ENCODE measurements at places on chromosomes 5 and 9.

DNA sequence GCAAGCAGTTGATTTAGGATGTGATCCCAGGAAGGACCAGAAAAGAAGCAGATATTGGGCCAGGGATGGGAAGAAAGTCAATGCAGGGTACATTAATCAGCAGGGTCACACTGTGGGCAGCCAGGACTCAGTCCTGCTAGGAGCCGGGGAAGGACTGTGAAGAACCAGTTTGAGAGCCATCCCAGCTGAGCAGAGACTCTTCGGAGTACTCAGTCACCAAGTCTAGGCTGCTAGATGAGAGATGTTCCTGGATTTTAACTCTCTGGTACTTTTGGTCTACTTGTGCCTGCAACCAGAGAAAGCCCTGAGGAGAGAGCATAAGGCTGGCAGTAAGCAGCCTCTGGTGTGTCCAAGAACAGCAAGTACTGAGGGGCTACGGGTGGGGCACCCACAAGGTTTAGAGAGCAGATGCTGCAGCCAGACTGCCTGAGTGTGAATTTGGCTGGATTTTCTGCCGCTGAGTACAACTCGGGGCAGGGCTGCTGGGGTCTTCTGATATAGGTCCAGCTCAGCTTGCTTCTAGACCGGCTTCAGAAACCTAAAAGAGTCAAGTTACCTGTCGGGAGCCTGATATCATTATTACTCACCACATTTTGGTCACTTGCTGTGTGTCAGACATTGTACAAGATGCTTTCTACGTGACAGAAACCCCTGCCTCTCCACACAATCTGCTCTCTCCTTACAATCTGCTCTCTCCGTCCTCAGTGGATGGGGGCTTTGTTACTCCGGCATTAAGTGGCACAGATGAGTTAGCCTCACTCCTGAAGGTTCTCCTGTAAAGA is 250.2 kb upstream of the GAS1 start:
- DNase-seq = no peak

DNA sequence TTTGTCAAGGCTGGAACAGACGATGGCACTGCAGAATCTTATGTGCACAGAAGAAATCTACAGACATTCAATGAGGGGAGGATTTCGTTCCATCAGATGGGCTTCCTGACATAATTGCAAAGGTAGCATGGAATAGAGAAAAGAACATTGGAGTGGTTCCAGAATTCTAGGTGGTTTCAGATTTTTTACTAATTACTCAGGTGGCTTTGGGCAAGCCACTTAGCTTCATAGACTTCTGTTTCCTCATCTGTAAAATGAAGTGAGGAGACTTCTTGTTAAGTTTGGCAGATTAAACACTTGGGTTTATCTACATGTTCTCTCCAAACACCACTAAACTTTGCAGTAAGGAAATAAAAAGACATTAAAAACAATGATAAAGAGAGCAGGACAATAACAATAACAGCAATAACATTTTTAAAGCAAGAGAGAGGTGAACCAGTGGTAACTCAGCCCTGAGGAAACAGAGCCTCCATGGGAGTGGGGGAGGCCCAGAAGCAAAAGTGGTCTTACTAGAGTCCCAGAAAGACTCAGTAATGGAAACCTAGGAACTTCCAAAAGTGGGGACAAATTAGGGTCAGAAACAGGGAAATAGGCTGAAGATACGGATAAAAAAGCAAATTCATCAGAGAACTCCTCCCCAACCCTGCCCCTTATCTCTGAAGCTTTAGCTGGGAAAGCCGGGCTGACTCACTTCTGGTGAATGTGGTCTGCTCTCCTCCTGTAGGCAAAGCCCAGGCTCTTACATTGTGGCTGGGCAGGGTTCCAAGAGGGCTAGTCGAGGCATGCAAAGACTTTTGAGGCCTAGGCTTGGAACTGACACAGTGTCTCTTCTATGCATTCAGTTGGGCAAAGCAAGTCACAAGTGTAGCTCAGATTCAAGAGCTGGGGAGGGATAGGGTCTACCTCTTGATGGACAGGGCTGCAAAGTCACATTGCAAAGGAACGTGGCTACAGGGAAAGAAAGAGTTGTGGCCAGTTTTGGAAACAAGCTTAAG is 11.8 kb upstream of the ACTBL2 start:
- DNase-seq = no peak

- no peak for DNase-seq
These were observed 10.8 kb downstream of the CDC37L1 start for GRCh38 chr9:4690144-4690543.

GRCh38 chr9:13860019-13860418 is 453.9 kb downstream of the NFIB start:
- no peak for DNase-seq

DNA sequence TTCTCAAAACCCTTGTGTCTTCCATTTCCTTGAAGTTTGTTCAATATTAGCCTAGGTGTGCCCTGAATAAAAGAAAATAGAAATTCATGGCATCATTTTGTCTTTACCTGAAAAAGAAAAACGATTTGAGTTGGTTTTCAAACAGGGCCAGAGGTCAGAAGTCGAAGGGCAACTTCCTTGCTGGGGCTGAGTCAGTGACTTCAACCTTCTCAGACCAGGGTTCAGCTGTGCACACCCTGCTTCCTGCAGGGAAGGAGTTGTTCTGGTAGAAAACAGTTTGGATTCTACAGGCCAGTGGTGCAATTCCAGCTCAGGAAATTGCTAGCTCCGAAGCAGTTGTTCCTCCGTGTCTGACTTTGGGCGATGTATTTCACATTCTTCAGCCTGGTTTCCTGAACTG is 132.1 kb upstream of the SLC30A5 start:
- DNase-seq = no peak

DNA sequence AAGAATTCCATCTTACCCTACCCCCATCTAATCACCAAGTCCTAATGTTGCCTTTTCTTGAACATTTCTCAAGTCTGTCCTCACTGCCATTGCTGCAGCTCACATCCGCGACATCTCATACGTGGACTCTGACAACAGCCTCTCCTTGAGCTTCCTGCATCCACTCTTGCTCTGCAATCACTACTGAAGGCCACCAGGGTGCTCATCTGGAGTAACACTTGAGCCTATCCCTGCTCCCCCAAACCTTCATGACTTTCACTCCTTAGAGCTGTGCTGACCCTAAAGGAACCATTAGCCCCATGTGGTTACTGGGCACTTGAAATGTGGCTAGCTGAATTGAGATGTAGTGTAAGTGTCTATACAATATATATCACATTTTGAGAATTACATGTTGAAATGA is 46.4 kb upstream of the CTXN3 start:
- DNase-seq = no peak

DNA sequence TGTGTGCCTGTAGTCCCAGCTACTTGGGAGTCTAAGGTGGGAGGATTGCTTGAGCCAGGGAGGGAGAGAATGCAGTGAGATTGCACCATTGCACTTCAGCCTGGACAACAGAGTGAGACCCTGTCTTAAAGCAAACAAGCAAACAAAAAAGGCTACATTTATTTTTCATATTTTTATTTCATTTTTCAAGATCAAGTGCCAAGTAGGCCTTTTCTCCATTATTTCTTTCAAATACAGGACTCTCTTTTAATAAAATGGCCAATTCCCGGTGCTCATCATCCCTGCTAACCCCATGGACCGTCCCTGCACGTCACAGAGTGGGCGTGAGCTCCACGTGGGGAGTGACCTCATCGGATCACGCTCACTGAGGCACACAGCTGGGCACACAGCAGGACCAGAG is 9.3 kb upstream of the GBGT1 start:
- no peak for DNase-seq

GRCh38 chr9:133584559-133585476 is 24.4 kb downstream of the FAM163B start:
- DNase-seq = no peak

- no peak for DNase-seq
These were observed 2.6 kb downstream of the CCL19 start for GRCh38 chr9:34688329-34689115.

- DNase-seq = no peak
These were observed 34.4 kb downstream of the GCNT4 start for GRCh38 chr5:75017971-75018370.

- DNase-seq = no peak
These were observed 211.9 kb downstream of the PAX5 start for GRCh38 chr9:36822201-36822600.

- DNase-seq = no peak
These were observed at the start of gene DOK3 for GRCh38 chr5:177509381-177509951. Gene DOK3 (minus strand): TSS chr5:177509826. CDS start chr5:177509540, 286 bp downstream.

GRCh38 chr5:28903643-28904042 is 1865.3 kb upstream of the CDH9 start:
- DNase-seq = no peak

GRCh38 chr5:11903614-11904264 is 507 bp downstream of the CTNND2 start:
- no peak for DNase-seq

DNA sequence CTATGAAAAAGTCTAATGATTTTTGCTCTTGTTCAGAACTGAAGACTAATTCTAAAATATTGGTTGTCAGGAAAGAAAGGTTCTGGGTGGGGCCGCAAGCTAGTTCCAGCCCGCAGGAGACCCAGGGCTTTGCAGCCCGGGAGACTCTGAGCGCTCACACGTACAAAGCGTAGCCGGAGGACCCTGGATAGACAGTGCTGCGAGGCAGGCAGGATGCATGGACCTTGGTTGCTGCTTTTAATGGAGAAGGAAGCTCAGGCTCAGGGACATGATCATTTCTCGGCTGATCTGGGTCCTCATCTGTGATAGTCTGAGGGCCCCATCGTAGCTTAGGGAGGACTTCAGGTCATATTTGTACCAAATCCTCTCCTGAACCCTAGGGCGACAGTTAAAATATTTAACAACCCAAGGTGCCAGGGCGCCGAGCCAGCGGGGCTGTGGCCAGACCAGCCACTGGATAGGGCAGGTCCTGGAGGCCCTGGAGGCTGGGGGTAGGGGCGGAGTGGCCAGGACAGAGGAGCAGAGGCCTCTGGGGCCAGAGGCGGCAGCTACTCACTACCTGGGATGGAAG is 70.1 kb upstream of the UNC5A start:
- DNase-seq = no peak

GRCh38 chr5:142547445-142548380 is 138.2 kb downstream of the FGF1 start:
- DNase-seq = no peak

DNA sequence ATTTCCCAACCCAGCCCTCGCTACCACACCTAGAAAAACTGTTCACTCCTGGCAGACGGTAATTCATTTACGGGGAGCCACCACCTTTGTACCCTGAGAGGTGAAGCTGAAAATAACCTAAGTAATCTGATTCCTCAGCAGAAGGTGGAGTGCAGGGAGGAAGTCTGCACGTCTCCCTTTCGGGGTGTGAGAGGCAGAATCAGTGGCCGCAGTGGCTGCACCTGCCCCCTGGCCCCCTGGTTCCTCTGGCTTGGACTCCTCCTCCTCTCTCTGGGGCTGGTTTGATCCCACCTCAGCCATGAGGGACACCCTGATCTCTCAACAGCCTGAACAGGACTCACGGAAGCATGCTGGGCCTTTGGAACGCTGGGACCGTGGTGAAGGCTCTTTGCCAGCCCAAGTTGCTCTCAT is 10.5 kb downstream of the TMEM174 start:
- no peak for DNase-seq

- no peak for DNase-seq
These were observed 126.7 kb downstream of the SNX18 start for GRCh38 chr5:54644226-54644625.

DNA sequence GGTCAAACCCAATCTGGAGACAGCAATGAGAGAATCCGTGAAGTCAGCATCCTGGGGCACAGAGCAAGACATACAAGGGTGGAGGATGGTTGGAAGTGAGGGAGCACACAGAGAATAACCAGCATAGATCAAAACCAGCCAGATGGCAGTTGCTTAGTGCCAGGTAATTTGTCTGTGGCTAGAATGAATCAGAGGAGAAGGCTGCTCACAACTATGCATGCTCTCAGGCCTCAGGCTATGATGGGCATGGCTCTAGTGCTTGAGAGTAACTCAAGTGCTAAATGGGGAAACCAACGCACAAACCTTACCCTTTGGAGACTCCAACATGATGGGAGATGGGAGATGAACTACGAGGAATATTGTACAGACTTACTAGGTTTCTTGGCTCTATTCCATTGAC is 160.8 kb downstream of the DMRT2 start:
- DNase-seq = no peak

DNA sequence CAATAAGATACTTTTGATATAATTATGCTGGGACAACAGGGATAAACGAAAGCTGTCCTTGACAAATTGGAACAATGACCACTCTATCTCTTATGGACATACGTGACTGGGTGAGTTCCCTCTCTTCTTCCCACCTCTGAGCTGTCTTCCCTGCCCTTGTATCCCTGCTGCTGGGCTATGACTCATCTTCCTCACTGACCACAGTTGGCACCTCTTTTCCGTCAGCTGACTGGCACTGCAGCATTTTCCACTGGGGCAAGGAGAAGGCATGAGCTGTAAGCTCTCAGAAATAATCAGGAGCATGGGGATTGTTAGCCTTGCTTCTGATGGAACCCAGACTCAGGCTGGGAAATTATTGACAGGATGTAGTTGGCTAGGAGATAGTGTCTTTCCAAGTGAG is 48.7 kb downstream of the PCSK1 start:
- DNase-seq = peak; percentile 4

GRCh38 chr9:110971234-110971633 is 67.0 kb downstream of the LPAR1 start:
- DNase-seq = no peak

- no peak for DNase-seq
These were observed 77.0 kb downstream of the ANKRD55 start for GRCh38 chr5:56155992-56156584.

- no peak for DNase-seq
These were observed 76.6 kb upstream of the ITGA1 start for GRCh38 chr5:52710972-52711596.

DNA sequence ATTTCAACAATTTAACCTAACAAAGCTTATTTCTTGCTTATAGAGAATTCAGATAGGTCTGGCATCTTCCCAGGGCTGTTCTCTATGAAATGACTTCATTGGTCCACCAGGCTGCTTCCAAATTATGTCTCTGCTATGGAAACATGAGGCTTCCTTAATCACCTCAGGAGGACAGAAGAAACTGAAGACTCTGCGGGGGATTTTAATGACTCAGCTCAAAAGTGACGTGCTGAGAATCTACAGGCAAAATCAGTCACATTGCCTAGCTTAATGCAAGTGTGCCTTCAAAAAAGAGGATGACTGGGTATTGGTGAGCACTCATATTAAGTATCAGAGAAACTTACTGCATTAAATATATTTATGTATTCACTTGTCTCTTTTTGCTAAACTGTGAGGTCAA is 315.5 kb upstream of the RGMB start:
- DNase-seq = no peak

Data from C1 segment of cervical spinal cord (tissue), 14 donors.